ENCODE measurements at places on chromosomes 4 and X.

DNA sequence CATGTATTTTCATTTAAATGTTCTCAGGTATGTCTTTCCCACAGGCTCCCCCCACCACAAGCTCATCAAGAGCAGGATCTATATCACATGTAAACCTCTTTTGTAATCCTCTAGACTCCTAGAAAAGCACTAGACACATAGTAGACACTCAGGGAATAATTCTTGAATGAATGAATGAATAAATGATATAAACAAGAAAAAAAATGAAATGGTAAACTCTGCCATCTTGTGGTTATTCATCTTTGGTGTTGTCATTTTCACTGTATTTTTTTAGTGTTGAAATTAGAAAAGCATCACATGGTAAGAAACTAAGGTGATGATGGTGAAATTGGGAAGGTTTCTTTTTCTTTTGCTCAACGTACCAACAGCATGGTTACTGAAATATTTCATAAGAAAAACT, 34.2 kb upstream of the C1GALT1C1 start:
- peak; percentile 29 for DNase-seq

- no peak for DNase-seq
These were observed 7.5 kb downstream of the KLHL15 start for GRCh38 chrX:24019448-24019847.

DNA sequence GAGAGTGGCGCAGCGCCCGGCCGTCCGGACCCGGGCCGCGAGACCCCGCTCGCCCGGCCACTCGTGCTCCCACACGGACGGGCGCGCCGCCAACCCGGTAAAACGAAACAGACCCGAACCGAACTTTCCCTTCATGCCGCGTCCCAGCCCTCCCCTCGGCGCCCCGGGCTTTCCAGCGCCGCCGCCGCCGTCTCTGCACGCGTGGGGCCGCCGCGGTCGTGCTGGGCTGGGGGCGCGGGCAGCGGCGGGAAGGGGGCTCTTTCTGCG, 222 bp downstream of the SMAD1 start:
- DNase-seq: no peak

DNA sequence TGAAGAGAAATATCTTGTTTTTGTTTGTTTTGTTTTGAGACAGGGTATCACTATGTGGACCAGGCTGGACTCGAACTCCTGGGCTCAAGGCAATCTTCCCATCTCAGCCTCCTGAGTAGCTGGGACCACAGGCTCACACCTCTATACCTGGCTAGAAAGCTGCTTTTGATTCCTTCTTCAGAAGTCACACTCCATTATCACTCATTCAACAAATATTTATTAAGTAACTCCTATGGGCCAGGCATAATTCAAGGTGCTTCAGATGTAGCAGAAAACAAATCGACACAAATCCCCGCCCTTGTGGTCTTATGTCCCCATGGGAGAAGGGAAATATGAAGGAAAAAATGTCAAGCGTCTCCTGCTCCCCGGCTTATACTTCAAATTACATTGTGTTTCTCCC, 72.6 kb upstream of the DHX15 start:
- no peak for DNase-seq

GRCh38 chr4:111510535-111510934, 634.7 kb upstream of the FAM241A start:
- no peak for DNase-seq

DNA sequence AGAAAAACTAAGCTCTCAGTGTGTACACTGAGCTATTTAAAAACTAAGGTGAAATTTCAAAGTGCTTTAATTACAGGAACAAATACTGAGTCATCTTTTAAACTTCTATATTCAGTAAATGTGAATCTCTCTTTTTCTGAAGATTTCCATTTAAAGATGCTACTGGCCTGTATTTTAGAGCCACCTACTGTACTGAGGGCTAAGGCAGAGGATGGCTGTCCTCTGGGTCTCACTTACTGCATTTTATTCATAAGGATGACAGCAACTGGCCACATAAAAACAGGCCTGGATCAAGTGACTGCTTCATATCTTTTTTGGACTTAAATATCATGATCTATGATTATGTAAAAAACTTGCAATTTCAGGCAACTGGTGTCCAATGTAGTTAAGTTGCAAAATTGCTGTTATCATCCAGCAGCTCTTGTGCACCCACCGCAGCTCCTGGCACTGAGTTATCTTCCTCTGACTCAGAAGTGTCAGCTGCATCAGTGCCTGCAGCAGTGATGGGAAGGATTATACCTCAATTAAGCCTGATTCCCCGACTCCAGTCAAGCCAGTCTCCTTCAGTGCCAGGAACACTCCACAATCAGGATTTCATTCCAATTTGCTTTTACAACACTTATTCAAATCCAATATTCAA, 1073.7 kb downstream of the PDHA2 start:
- no peak for DNase-seq

GRCh38 chr4:185213877-185214276, 4.5 kb downstream of the SNX25 start:
- peak; percentile 50 for DNase-seq

- no peak for DNase-seq
These were observed 500.8 kb downstream of the PCDH7 start for GRCh38 chr4:31220921-31221320.

- DNase-seq: no peak
These were observed 225.2 kb downstream of the MID1 start for GRCh38 chrX:10395179-10395578.

- DNase-seq: no peak
These were observed 239.1 kb downstream of the FRAS1 start for GRCh38 chr4:78296261-78296660.

GRCh38 chr4:156970501-156971164, 966 bp downstream of the PDGFC start:
- peak; percentile 70 for DNase-seq

DNA sequence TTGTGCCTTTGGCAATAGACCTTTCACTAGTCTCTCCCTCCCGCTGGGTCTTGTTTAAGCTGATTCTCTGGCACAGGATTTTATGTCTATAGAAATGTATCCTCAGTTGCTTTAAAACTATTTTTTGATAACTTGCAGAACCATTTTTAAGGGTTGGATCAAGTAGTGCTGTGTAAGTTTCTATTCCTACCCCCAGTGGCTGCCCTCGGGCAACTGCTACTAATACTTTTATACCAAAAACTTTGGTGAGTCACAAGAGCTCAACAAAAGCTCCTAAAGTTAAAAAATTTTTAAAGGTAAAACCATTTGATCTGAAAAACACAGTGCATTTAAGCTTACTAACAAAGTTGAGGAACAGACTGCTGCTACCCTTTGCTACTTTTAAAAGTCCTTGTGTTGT, 1460.6 kb upstream of the PCDH7 start:
- no peak for DNase-seq

DNA sequence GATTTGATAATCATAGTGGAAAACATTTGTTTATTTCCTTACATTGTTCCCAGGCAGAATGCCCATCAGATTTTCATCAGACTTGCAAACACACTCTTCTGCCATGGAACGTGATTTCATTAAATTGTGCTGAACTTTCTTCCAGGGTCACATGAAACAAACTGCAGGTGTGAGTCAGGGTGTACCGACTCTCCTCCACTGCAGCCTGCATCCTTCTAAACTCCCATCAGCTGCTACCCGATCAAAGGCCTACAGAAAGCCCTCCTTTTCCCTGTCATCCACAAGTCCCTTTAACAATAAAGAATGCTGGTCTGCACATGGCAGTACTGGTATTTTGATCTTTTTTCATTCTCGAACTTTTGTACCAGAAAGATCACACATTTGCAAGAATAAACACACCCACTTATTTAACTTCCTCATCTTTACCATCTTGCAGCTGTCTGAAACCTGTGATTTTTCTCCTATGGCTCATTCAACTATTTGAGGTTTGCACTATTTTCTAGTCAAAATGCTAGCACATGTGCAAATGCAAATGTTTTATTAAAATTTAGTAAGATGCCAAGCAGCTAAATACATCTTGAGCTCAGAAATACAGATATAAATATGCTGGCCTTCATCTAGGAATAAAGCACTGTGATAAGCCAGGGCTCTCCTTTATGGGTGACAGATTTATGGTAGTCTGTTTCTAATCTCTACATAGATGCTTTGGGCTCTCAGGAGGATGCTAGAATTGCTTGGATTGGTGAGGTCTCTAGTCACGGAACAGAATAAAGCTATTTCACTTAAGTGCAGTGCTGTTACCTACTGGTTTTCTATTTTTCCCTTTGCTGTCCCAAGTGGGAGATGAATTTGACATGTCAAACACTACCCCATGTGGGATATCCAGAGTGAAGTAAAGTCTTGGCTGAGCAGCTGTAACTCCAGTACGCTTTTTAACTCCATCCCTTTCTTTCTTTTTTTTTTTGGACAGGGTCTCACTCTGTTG, 25.8 kb upstream of the ARHGAP24 start:
- DNase-seq: no peak

DNA sequence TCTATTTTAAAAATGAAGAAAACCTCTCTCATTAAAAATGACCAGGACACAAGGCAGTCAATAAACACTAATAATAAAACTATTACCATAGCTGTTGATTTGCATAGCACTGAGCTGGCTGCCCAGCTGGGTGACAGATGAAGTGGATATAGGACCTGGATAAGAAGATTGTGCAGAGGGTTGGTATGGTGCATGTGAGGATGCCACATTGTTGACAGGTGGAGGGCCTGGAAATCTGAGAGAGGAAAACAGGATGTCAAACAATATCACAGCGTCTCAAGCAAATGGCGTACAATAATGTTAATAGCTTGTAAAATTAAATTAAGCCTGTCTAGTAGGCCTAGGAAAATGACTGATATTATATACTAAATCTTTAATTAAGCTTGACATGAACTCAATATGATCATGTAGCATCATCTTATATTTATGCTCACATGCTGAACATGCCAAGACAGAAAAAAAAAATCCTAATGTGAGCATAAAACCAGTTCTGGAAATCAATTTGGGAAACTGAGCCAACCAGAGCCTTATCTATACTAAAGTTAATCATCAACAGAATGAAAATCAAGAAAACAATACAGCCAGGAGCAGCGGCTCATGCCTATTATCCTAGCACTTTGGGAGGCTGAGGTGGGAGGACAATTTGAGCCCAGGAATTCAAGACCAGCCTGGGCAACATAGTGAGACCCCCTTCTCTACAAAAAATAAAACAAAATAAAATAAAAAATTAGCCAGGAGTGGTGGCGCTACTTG, 18.6 kb downstream of the SEC24D start:
- no peak for DNase-seq

GRCh38 chrX:7045238-7045955, 102.1 kb upstream of the STS start:
- no peak for DNase-seq

DNA sequence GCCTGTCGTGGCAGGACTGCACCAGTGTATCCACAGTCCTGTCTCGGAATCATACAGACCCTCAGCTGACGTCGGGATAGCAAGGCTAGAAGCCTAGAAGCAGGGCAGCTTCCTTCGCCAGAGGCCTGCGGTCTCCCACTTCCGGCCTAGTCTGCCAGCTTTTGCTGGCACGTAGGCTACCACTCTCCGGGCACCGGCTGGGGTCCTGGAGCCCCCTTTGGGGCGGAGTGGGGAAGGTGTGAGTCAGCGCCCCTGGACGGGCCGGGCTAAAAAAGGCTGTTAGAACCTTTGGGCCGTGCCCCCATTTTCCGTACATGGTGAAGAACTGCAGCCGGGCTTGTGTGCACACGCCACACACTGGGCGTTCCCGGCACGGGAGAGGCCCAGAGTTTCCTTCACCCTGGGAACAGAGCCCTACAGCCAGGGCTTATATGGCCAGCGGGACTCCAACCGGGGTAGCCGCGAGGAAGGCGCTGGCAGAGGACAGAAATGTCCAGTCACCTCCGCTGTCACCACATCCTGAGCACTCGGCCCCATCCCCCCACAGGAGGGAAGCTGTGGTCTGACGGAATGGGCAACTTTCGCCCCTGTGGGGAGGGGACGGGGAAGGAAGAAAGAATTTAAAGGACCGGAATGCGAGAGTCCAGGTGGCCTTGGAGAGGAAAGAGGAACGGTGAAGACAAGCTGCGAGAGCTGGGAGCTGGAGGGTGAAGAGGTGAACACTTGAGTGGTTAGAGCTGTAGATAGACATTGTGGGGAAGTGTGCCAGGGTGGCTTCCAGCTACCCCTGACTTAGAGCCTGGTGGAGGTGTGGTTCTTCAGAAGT, 4.6 kb downstream of the MAGIX start:
- peak; percentile 73 for DNase-seq

GRCh38 chr4:152643153-152644035, 36.4 kb downstream of the TMEM154 start:
- DNase-seq: peak; percentile 84

- no peak for DNase-seq
These were observed 667.7 kb upstream of the DIPK2B start for GRCh38 chrX:45868425-45868824.

- DNase-seq: no peak
These were observed 86.8 kb downstream of the HHIP start for GRCh38 chr4:144732584-144733428.

DNA sequence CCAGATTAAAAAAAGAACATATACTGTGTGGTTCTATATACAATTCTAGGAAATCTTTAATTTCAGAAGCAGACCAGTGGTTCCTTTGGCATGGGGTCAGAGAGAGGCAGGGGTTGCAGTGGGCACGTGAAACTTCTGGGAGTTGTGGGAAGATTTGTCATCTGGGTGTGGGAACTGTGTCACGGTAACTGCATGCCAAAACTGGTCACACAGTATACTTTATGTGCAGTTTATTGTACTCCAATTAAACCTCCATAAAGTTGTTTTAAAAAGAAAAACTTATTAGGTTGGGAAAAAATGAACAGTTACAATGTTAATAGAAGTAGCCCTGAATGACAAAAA, 26.7 kb upstream of the STS start:
- DNase-seq: no peak

GRCh38 chrX:50638123-50638522, 167.5 kb upstream of the DGKK start:
- DNase-seq: peak; percentile 41

GRCh38 chrX:11434607-11435006, 141.4 kb downstream of the AMELX start:
- no peak for DNase-seq

GRCh38 chrX:19698691-19699090, 183.4 kb upstream of the MAP3K15 start:
- no peak for DNase-seq

GRCh38 chrX:20265726-20266681, 705 bp downstream of the RPS6KA3 start:
- DNase-seq: peak; percentile 10

DNA sequence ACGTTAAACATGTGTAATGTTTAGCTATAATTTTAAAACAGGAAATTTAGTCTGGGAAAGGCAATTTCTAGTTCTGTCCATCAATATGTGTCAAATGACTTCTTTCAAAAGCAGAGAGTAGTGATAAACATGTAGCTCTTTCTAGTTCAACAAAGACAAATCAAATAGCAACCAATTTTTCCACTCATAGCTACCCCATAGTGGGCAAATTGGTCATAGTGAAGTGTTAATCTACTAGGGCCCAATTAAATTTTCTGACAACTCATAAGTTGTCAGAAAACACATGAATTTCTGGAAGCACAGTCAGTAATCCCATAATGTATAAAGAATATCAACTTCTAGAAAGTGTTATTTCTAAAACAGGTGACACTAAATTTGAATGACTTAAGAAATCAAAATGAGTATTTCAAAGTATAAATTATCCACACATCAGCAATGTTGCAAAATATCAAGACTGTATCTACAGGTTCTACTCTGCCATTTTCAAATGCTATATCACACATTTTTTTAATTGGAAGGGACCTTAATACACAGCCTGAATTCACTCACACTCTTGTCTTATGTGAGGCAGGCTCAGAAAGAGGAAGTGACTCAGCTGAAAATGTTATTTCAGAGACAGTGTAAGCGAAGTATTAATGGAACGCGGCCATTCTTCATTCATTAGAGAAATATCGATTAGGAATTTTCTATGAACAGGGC, 7.7 kb downstream of the OCIAD2 start:
- peak; percentile 96 for DNase-seq
